ENCODE measurements at places on chromosomes 5 and 9. TPM values are rescaled to one million over a fixed set of nuclear protein-coding genes. Genes with fewer than 3 reads are reported as not detected.

- no peaks in the 10 kb centered on the region for H3K27me3 ChIP-seq
- no peak overlapping the region for H3K27ac ChIP-seq
- H3K36me3 ChIP-seq = no peaks in the 10 kb centered on the region
- DNase-seq = no peak
- no peak overlapping the region for H3K4me3 ChIP-seq
- H3K4me1 ChIP-seq = no peaks in the 10 kb centered on the region
These were observed 42.8 kb upstream of the RAD23B start for GRCh38 chr9:107240260-107240659.

GRCh38 chr5:150107909-150108447 is 21.6 kb upstream of the CSF1R start:
- H3K4me1 ChIP-seq = peaks cover 23% of the 10 kb centered on the region
- DNase-seq = no peak
- no peak overlapping the region for H3K27ac ChIP-seq
- no peaks in the 10 kb centered on the region for H3K27me3 ChIP-seq
- no peak overlapping the region for H3K4me3 ChIP-seq

GRCh38 chr5:117347280-117347679 is 772.7 kb upstream of the SEMA6A start:
- no peak overlapping the region for H3K27ac ChIP-seq
- H3K4me3 ChIP-seq = no peak overlapping the region
- H3K4me1 ChIP-seq = no peaks in the 10 kb centered on the region
- H3K27me3 ChIP-seq = no peaks in the 10 kb centered on the region
- no peak for DNase-seq

- DNase-seq = no peak
- no peaks in the 10 kb centered on the region for H3K36me3 ChIP-seq
- no peak overlapping the region for H3K4me3 ChIP-seq
These were observed 276.2 kb upstream of the POU5F2 start for GRCh38 chr5:94017579-94017978.

DNA sequence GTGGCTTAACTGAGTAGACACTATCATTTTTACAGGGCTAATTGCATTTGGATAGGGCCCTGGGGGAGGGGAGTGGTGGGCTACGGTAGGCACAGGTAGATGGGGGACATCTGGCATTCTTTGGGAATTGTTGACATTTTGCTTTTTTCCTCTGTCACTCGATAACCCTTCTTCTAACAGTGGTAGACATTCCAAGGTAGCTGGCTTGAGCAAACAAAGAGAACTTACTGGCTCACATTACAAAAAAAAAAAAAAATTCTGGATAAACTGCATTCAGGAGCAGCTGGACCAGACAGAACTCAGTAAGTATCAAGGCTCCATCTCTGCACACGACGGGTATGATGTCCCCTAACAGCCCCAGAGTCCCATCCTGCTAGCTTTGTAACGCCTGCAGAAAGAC is 585.2 kb downstream of the ZNF608 start:
- H3K4me1 ChIP-seq = peaks cover 10% of the 10 kb centered on the region
- H3K27ac ChIP-seq = no peak overlapping the region
- no peak for DNase-seq

GRCh38 chr9:89442981-89443814 is 54.7 kb downstream of the SEMA4D start:
- no peak overlapping the region for H3K4me3 ChIP-seq
- H3K27ac ChIP-seq = no peak overlapping the region
- H3K27me3 ChIP-seq = no peaks in the 10 kb centered on the region
- no peaks in the 10 kb centered on the region for H3K36me3 ChIP-seq

DNA sequence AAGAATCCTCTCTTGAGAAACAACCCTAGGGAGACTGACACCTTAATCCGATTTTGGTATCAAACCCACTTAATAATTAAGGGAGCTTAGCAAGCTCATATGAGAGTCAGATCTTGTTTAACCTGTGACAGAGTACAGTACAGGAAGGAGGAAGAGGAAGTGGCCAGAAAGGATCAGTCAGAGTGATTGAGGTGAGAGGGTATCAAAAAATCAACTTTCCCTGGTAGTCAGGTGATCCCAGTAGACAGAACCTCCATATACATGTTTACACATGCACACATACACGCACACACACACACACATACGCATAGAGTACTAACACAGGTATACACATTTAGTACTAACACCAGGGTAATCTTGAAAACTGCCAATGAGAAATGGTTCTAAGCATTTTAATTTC is 56.8 kb downstream of the GLIS3 start:
- no peak overlapping the region for H3K4me3 ChIP-seq
- H3K36me3 ChIP-seq = no peaks in the 10 kb centered on the region
- H3K27me3 ChIP-seq = no peaks in the 10 kb centered on the region
- no peak overlapping the region for H3K27ac ChIP-seq
- no peak for DNase-seq

- no peak for DNase-seq
- no peaks in the 10 kb centered on the region for H3K27me3 ChIP-seq
- no peaks in the 10 kb centered on the region for H3K36me3 ChIP-seq
These were observed 218.6 kb downstream of the SREK1 start for GRCh38 chr5:66362687-66363086.

- no peak overlapping the region for H3K27ac ChIP-seq
- DNase-seq = no peak
- no peaks in the 10 kb centered on the region for H3K27me3 ChIP-seq
- H3K36me3 ChIP-seq = no peaks in the 10 kb centered on the region
- peaks cover 7% of the 10 kb centered on the region for H3K4me1 ChIP-seq
These were observed 68.8 kb downstream of the FEM1C start for GRCh38 chr5:115475788-115476187.

DNA sequence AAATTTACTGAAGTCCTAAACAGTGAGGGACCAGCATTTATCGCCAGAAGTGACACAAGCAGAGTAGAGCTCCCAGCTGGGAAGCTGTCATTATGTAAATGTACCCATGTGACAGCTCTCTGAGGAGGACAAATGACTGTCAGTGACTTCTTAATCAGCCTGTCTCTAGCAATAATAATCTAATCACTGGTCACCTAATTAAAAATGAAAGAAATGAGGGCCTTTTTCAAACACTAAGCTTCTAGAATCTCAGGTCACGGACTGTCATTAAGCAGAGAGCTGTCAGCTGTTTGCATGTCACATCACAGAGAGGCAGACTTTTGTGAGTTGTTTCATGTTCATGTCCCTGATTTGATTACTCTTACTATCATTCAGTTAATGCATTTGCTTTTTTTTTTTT is 77.9 kb upstream of the FBXL17 start:
- H3K27me3 ChIP-seq = no peaks in the 10 kb centered on the region
- no peaks in the 10 kb centered on the region for H3K4me1 ChIP-seq
- no peak overlapping the region for H3K4me3 ChIP-seq

DNA sequence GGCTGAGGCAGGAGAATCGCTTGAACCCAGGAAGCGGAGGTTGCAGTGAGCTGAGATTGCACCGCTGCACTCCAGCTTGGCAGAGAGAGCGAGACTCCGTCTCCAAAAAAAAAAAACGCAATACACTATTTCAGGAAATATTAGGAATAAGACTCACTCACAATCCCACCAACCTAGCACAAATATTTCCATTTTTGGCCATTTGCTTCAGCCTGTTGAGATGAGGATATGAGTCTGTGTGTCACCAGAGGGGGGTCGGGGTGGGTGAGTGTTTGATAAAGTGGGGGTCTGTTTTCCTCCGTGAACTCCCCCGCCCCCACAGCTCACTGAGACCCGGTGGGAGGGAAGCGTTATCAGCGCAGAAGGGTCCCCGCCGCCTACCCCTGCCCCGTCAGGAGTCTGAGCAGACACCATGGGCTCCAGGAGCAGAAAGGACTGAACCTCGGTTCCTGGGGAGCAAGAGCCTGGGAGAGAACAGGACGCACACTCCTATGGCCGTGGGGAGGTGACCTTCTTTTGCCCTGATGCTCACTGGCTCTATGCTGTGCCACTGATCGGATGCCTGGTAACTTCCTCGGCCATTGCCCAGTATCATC is 153.8 kb upstream of the PHYKPL start:
- no peak overlapping the region for H3K4me3 ChIP-seq
- H3K27me3 ChIP-seq = peaks cover 16% of the 10 kb centered on the region
- peaks cover 14% of the 10 kb centered on the region for H3K4me1 ChIP-seq
- DNase-seq = peak; percentile 22
- no peak overlapping the region for H3K27ac ChIP-seq
- H3K36me3 ChIP-seq = no peaks in the 10 kb centered on the region

THBS4 gene
- 2.9 TPM for total RNA-seq

- no peaks in the 10 kb centered on the region for H3K4me1 ChIP-seq
- no peak for DNase-seq
- H3K27me3 ChIP-seq = no peaks in the 10 kb centered on the region
- no peak overlapping the region for H3K4me3 ChIP-seq
These were observed 37.7 kb upstream of the FGF10 start for GRCh38 chr5:44426944-44427343.

- no peak overlapping the region for H3K4me3 ChIP-seq
- H3K27ac ChIP-seq = no peak overlapping the region
- peaks cover 9% of the 10 kb centered on the region for H3K4me1 ChIP-seq
- H3K36me3 ChIP-seq = no peaks in the 10 kb centered on the region
- no peaks in the 10 kb centered on the region for H3K27me3 ChIP-seq
These were observed 389.1 kb downstream of the ENC1 start for GRCh38 chr5:74251141-74252035.

DNA sequence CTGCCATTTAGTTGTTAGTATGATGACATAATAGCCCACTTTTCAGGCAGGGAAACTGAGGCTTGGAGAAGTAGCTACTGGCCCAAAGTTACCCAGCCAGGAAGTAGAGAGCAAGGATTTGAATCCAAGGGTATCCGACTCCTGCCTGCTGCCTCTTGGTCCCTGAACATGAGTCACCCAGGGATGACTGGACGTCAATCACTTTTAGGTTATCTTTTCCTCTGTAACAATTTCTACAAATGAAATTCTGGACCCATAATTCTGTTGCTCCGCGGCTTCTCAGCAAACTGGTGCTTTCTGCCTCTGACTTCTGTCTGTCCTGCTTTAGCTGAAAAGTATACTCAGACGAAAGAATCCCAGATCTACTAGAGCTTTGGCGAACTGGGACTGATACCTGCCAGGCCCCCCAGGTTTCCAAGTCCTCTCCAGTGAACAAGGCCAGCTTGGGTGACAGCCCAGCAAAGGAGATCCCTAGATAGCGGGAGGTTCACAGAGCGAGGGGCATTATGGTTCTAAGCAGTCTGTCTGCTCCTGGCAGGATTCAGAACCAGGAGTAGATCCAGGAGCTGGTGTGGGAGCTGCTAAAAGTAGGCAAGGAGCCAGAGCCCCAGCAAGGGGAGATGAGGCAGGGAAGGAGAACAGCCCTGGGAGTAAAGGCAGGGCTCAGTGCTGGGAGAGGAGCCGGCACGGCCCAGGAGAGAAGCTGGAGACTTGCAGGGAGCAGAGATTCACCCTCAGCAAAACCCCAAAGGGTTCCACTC is 20.6 kb downstream of the OLFML2A start:
- no peak overlapping the region for H3K27ac ChIP-seq
- H3K36me3 ChIP-seq = no peaks in the 10 kb centered on the region
- no peaks in the 10 kb centered on the region for H3K27me3 ChIP-seq
- no peak overlapping the region for H3K4me3 ChIP-seq
- H3K4me1 ChIP-seq = peaks cover 60% of the 10 kb centered on the region
- no peak for DNase-seq

CCDC180 gene
- total RNA-seq = 11.3 TPM

DNA sequence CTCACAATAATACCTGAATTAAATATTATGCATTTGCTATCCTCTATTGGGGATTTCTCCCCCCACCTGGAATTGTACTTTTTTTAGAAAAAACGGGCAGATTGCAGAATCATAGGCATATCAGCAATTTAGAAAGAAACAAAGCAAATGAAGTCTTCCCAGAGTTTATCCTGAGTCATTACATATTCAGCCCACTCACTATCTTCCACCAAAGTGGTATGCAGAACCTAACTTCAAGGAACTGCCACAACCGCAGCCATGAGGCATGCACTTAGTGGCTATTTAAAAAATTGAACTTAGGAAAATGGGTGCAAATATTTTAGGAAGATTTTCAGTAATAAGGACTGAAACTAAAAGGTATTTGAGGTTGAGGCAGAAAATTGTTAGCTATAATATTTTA is 48.6 kb downstream of the UBAP1 start:
- H3K27ac ChIP-seq = no peak overlapping the region
- no peaks in the 10 kb centered on the region for H3K27me3 ChIP-seq
- peaks cover 16% of the 10 kb centered on the region for H3K36me3 ChIP-seq
- no peak overlapping the region for H3K4me3 ChIP-seq
- H3K4me1 ChIP-seq = no peaks in the 10 kb centered on the region

GRCh38 chr5:54148067-54148845 is 162.1 kb downstream of the ARL15 start:
- no peaks in the 10 kb centered on the region for H3K4me1 ChIP-seq
- H3K27ac ChIP-seq = no peak overlapping the region
- H3K36me3 ChIP-seq = no peaks in the 10 kb centered on the region
- DNase-seq = no peak
- H3K4me3 ChIP-seq = no peak overlapping the region

GRCh38 chr9:136854842-136855460 is 2.8 kb downstream of the MAMDC4 start:
- no peak overlapping the region for H3K4me3 ChIP-seq
- H3K27me3 ChIP-seq = no peaks in the 10 kb centered on the region
- peaks cover 23% of the 10 kb centered on the region for H3K4me1 ChIP-seq

DNA sequence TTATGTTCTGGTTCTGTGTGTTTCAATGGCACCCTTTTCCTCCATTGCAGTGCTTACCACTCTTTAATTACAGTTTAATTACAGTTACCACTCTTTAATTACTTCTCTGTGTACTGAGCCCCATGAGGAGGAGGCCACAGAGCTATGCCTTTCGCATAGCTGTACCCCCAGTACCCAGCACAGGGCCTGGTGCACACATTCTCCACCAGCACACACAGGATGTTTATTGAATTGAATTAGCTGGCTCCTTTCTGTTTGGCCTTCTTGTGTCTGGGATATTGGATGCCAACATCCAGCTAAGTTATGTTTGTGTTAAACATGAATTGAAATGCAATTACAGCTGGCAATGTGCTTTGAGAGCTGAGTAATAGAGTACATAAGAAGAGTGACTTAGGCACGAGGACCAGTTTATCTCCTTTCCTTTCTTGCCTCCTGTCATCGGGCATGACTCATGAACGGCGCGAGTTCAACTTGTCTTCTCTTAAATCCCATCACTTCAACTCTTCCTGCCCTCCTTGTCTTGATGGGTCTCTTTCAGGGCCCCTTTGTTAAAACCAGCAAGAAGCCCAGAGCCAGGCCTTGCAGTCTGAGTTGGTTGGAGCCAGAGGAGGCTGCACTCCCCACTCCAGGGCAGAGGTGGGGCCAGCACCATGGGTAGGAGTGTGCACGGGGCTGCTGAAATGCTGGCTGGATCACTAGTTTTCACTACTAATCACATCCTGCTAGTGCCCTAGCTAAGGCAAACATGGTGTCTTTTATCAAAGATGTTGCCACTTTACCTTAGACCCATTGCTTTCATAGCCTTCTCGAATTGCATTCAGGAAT is 37.4 kb downstream of the MVB12B start:
- peaks cover 24% of the 10 kb centered on the region for H3K4me1 ChIP-seq
- no peak for DNase-seq
- H3K27ac ChIP-seq = peak overlapping the region; percentile 26
- H3K4me3 ChIP-seq = no peak overlapping the region
- H3K27me3 ChIP-seq = no peaks in the 10 kb centered on the region

- no peak overlapping the region for H3K4me3 ChIP-seq
- H3K27me3 ChIP-seq = no peaks in the 10 kb centered on the region
- no peaks in the 10 kb centered on the region for H3K36me3 ChIP-seq
- no peaks in the 10 kb centered on the region for H3K4me1 ChIP-seq
These were observed 119.7 kb upstream of the PJA2 start for GRCh38 chr5:109529520-109529919.

NUTM2F gene
- not detected for total RNA-seq

ANKRD34B gene
- total RNA-seq = 0.30 TPM

POU5F2 gene
- 1.8 TPM for total RNA-seq

SPATA31A3 gene
- total RNA-seq = not detected

GRCh38 chr5:105947461-105947860 is 1723.3 kb downstream of the EFNA5 start:
- no peak overlapping the region for H3K4me3 ChIP-seq
- no peaks in the 10 kb centered on the region for H3K27me3 ChIP-seq

All from lower lobe of right lung (tissue), 2 donors.